Prostate gland (tissue), 2 donors: ENCODE measurements at places on chromosomes 1 and 21.
A peak's percentile ranks its signal among the peaks of the same experiment; 100 is the strongest.

GRCh38 chr1:244896550-244896949 lies 32.2 kb upstream of the HNRNPU start:
- DNase-seq = no peak

DNA sequence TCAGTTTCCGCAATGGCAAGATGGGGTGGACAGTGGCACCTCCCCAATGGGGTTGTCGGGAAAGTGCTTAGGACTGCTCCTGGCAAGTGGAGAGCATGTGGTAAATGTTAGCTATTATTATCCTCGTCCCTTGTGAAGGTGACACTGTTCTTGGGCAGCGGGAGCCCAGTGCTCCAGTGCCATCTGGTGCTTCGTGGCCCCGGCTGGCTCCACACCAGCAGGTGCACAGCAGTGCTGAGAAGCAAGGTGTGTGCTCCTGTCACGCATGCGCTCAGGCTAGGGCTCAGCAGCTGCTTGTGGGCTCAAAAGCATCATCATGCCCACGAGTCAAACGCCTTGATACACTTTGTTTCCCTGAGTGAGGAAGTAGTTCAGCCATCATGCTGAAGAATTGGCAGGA lies 24.9 kb upstream of the KCNC4 start:
- no peak for DNase-seq

- peak; percentile 62 for DNase-seq
Observed at GRCh38 chr1:19439464-19440171, 45.7 kb downstream of the CAPZB start.

GRCh38 chr1:21331752-21332478 lies 41.7 kb upstream of the ECE1 start:
- DNase-seq = peak; percentile 63

DNA sequence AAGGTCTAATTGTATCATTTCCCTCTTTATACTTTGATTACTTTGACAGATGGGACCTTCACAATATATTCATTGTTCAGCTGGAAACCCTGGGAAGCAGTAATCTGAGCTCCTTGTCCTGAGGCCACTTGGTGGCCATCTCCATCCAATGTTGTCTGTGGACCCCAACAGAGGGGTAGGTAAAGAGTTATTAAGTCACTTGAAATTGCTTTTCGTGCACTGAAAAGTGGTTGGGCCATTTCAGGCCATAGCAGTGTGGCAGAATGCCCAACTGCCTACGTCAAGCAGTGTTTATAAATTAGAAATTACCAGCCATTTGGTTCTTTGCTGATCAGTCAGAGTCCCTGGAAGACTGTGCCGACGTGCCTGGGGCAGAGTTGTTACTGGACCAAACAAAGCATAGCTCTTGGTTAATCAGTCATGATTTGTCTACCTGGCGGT lies 308.3 kb upstream of the USP25 start:
- DNase-seq = no peak

DNA sequence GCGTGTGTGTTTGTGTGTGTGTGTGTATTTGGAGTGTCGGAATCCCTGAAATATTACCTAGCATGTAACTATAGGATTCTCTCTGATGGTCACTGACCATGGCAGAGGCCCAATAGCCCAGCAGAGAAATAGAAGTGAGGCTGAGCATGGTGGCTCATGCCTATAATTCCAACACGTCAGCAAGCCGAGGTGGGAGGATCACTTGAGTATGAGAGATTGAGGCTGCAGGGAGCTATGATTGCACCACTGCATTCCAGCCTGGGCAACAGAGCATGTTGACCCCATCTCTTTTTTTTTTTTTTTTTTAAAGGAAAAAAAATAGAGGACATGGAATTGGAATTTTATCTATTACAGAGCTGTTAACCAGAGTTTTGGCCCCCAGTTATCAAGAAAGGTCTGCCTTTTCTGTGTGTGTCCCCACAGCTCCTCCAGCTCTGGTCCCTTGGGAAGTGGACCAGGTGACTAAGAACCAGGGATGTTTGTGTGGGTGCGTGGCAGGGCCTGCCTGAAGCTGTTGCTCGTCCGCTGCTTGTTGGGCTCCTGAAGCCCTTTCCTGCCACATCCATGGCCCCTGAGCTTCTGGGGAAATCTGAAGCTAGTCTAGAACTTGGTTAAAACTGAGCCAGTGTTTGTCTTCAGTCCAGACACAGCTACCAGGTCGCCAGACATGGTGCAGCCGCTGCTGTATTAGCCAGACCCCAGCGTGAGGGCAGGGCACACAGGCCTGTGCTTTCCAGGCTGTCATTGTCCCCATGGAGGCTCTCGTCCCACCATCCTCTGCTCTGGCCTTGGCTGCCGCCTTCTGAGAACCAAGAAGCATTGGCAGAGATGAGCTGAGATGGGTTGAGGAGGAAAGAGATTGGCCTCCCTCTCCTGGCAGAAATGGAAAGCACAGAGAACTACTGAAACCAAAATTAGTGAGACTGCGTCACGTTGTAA lies 25.5 kb downstream of the CAPN9 start:
- peak; percentile 67 for DNase-seq

- DNase-seq = no peak
Observed at GRCh38 chr1:209627027-209627731, 25.0 kb downstream of the LAMB3 start.

DNA sequence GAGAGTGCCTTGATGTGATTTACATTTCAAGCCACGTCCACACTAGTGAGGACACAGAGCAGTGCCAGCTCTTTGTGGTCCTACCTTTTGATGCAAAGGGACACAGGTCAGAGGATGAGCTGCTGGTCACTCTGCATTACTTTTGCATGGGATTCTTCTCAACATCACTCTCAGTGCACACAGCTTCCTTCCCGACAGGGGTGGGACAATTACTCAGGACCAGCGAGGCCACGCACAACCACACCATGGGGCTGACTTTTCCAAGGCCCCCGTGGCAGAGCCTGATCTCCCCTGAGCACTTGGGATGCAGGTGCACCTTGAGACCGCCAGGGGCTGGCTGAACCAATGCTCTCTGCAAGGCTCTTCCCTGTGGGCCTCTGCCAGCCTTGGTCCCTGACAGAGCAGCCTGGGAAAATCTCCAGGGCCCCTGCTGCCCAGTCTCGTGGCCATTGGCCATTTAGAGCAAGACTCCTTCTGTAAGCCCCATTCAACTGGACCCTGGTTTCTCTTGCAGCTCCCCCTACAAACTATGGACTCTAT lies 13.2 kb upstream of the PRAMEF12 start:
- no peak for DNase-seq

GRCh38 chr1:113792986-113793385 lies 19.3 kb downstream of the RSBN1 start:
- DNase-seq = no peak

DNA sequence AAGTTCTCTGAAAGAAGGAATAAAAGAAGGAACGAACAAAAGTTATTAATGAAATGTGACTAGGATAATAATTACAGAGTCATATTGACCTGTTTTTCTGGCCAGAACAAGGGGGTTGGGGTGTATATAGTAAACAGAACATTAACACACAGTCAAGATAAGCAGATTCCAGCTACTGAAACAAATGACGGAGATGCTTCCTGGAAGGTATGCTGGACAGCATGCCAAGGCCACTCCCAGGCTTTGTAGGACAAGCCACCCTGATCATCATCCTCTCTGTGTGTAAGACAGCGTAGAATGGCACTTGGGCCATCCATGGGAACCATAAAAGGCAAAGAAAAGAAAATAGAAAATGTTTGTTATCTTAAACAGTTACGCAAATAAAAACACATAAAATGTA lies 120.7 kb downstream of the TGFBR3 start:
- DNase-seq = no peak

DNA sequence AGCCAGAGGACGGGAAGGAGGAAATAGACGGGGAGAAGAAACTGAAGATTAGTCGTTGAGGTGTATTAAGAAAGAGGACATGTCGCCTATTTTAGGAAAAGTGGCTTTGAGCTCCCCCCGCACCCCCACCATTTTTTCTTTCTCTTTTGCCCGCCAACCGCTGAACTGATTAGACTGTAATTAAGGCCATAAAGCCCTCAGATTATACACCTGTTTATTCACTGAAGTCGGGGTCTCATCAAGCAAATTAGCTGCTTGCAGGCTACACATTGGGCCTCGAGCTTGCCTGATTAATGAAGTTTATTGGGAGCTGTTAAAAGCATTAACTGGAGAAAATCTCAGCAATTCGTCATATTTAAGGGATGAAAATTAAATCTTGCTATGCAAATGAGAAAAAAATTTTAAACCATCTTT lies 119.4 kb upstream of the RRP15 start:
- DNase-seq = no peak

DNA sequence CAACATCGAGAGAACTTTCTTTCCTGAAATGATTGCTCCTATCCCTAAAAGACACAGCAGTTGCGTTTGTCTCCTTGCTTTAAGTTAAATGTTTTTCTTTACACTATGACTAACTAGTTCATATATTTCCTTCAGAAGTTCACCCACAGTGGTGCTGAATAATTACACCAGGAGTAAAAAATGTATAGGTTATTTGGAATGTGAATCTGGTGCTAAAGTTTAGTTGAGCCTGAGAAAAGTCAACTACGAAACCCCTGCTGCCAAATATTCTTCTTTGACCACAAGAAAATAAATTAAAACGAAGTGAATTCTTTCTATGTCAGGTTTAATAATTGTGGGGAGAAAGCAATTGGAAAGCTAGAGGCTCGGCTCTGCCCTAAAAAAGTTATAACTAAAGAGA lies 52.8 kb downstream of the C4BPA start:
- no peak for DNase-seq

DNA sequence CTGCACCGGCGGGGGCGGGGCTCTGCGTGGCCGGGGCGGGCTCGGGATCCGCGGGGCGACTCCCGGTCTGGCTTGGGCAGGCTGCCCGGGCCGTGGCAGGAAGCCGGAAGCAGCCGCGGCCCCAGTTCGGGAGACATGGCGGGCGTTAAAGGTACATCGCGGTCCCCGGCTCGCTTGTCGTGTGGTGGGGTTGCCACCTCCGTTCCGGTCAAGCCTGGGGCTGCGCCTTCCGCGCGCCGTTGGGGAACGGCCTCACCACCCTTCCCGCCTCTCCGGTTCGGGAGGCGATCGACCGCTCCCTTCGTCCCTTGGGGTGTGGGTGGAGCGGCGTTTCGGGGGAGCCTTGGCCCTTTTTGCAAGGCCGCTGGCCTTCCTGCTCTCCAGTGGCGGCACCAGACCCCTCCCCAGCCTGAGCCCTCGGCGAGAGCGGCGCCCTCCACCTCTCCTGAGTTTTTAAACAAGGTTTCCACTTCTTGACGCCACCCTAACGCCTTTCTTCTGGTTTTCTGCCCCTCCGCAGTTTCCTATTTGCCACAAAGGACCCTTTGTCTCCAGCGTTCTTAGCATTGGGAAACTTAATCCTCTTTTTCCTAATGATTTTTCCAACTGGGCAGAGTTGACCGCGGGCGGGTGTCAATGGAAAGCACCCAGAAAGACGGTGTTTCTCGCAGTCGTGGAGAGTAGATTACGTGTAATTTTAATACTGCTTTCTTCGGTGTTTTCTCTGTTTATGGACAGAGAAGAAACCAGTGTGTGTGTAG lies at the start of the genes LEPR and LEPROT:
TSS of gene LEPR (plus strand) at position 79 of the 761 bp plus-strand sequence. CDS start 144,898 bp downstream, outside the sequence.
TSS of gene LEPROT (plus strand) at position 79 of the 761 bp plus-strand sequence. CDS start at position 136, 57 bp downstream.
- no peak for DNase-seq

DNA sequence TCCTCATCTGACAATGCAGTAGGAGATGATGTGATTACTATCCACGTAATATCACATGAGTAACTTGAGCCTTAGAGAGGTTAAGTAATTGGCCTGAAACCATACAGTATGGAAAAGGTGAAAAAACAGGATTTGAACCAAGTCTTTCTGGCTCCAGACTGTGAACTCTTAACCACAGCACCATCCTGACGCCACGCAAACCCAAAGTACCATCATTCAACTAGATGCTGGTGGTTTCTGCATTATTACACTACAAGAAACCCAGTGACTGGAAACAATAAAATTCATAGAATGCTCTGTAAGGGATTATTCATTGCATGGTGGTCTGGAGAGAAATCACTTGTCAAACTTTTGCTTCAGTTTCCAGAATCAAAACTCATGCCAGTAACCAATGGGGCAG lies 90.7 kb downstream of the MAB21L3 start:
- no peak for DNase-seq

DNA sequence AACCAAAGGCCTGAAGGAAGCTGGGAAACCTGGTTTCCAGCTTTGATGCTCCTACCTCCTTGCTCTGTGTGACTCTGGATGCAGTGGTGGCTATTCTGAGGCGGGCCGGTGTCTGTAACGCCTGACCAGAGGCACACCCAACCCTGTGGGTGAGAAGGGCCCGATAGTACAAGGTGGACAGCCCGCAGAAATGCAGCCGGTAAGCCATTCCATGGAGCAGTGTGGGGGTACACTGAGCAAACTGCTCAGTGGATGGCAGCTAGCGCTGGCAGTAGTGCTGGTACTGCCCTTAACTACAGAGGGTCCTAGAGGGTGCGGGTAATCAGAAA lies 36.0 kb downstream of the AHDC1 start:
- DNase-seq = no peak

DNA sequence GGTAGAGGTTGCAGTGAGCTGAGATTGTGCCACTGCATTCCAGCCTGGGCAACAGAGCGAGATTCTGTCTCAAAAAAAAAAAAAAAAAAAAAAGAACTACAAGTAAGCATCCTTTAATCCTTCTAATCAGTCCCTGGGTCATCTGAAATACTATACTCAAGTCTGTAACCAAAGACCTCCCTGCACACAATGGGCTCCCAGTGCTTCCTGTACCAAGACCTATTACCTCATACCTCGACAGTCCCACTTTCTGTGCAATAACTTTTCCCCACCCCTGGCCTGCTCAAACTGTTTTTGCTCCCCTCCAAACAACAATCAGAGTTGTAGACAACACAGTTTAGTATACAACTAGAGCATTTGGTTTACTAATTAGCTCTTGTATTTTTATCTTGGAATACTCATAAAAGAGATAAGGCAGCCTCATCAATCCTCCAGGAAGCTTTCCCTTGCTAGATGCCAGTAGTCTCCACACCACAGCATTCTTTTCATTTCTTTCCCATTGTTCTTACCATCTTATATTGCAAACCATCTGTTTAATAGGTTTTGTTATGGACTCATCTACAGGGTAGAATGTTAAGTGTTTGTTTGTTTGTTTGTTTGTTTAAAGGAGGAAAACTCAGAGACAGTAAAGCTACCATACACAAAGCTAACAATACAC lies 19.2 kb upstream of the RLF start:
- DNase-seq = no peak

GRCh38 chr1:119068427-119068826 lies 72.0 kb downstream of the WARS2 start:
- no peak for DNase-seq

DNA sequence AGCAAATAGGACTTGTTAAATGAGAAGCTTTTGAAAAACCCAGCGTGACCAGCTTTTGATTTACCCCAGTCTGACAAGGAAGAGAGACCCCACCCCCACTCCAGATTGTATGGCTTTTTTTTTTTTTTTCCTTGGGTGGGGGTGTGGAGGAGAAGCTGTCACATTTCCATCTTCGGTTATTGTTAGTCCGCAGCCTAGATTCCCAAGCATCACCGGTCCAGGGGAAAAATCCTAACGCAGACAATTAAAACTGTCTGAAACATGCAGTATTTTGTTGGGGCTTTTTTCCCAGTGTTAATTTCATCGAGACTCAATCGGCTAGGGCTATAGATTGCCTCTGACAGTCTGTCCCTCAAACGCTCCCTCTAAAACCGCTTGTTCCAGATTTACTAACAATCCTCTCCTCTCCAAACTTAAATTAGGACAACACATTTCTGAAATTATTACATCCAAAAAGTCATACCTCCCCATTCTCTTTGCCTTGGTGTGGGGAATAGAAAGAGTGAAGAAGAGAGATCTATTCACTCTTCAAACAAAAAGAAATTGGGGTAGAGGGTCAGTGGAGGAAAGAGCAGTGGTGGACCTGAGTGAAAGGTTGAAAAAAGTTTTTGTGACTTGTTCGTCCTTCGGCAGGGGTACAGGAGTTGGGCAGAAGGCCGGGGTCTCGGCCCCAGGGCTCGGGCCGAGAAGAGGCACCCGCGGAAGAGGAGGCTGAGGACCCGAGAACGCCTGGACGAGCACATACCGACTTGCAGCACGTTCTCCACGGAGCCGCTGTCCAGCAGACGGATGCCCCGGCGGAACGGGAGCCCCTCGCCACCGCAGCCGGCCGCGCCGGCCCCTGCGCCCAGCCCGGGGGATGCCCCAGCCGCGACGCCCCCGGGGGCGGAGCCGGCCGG lies 1.1 kb downstream of the ZSWIM5 start:
- peak; percentile 52 for DNase-seq
